SW 1271 (cell line): ENCODE measurements at places on chromosomes 1 and 21.

DNA sequence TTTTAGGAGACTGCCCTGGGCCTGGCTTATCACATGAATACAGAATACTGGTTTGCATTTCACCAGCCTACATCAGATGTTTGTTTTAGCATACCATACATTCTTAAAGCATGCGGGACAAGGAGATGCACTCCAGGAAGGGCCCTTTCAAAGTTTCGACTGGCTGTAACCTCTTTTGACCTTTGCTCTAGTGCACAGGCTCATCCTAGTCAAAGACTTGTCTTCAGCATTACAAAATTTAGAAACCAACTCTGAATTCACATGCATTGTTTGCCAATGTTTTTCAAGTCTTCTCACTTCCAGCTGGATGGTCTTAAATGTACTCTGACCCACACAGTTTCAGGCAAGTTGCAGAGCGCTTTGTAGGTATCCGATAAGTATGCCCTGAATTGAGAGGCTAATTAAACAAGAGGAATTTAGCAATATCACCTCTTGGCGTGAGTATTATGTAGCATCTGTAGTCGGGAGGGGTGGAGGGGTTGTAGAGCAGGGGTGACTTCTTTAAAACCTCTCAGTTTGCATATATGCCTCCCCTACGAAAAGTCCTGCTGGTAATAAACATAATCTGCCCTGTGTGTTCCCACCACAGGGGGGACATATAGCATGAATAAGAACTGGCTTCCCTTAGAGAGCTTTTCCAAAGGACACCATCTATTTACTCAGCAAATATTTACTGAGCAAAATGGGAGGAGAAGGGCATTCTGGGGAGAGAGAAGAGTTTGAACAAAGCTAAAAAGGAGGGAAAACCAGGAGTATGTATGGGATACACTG, 24.4 kb upstream of the AHCYL1 start:
- no peak for DNase-seq

GRCh38 chr21:46153247-46154154, 1.9 kb downstream of the FTCD start:
- DNase-seq, result no peak

GRCh38 chr1:47950471-47950870, 46.7 kb downstream of the TRABD2B start:
- DNase-seq, result no peak

DNA sequence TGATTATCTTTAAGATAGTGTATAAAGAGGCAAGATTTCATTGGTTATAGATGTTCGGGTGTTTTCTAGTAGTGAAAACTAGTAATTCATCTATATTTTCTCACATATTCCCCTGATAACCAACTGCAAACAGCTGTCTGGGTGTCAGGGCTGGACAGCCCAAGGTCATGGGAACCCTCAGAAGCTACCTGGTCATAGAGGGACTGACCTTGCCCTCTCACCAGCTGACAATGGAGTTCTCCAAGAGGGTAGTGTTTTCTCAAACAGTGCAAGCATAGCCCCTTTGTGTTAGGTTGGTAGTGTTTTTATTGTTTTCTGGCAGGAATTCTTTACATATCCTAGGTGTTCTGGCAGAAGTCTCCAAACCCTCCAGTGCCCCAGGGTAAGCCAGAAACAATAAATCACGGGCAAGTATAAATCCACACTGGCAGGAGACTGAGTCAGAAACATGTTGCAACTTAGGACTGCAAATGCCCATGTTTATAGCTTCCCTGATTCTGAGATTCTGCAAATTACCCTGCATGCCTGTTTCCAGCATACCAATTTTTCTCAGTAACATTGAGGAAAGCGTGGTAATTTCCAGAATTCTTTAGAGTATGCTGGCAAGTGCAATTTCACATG, 82.8 kb upstream of the ATP1A1 start:
- DNase-seq, result no peak

DNA sequence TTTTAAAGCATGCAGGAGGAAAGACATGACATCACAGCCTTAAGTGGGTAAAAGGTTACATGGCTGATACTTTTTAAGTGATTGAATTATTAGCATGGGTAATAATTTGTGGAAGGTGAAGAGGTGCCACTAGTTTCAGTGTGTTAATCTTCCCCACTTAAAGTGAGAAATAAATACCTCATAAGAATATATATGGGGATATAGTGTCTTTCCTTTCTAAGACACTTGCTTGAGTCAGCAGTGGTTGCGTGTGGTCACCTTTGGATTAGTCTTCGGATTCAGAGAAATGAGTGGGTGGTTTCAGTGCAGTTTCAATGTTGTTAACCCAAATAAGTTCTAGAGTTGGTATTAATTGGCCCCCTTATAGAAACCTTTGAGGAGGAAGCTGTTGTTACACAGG, 94.1 kb downstream of the ADGRL2 start:
- DNase-seq, result no peak

- no peak for DNase-seq
Observed at GRCh38 chr1:98197356-98197755, 276.5 kb upstream of the DPYD start.

DNA sequence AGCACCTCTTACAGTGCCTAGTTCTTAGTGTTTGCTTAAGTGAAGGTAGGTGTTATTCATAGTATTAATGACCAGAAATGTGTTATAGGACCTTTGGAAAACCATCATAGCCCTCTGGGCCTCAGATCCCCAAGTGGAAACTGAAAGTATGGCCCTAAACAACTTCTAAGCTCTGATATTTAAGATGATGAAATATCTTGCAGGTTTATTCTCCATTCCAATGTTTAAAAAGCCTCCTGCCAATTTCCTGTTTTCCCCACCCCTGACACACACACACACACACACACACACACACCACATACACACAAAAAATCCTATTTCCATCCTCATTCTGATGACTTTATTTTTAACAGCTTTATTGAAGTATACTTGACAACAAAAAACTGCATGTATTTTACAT, 108.2 kb downstream of the DIRAS3 start:
- DNase-seq, result no peak

GRCh38 chr1:201515062-201515750, 8.3 kb upstream of the CSRP1 start:
- DNase-seq, result no peak

DNA sequence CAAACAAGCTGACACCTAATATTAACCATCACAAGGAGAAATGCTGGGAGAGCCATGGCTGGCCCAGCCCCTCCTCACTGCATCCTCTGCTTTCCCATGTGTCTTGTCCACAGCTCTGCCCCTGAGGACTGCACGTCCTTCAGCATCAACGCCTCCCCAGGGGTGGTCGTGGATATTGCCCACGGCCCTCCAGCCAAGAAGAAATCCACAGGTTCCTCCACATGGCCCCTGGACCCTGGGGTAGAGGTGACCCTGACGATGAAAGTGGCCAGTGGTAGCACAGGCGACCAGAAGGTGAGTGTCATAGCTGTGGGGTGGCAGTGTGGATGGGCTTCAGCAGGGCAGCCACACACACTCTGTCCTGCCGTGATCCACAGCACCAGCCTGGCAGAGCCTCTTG, 22.9 kb downstream of the PADI4 start:
- no peak for DNase-seq

DNA sequence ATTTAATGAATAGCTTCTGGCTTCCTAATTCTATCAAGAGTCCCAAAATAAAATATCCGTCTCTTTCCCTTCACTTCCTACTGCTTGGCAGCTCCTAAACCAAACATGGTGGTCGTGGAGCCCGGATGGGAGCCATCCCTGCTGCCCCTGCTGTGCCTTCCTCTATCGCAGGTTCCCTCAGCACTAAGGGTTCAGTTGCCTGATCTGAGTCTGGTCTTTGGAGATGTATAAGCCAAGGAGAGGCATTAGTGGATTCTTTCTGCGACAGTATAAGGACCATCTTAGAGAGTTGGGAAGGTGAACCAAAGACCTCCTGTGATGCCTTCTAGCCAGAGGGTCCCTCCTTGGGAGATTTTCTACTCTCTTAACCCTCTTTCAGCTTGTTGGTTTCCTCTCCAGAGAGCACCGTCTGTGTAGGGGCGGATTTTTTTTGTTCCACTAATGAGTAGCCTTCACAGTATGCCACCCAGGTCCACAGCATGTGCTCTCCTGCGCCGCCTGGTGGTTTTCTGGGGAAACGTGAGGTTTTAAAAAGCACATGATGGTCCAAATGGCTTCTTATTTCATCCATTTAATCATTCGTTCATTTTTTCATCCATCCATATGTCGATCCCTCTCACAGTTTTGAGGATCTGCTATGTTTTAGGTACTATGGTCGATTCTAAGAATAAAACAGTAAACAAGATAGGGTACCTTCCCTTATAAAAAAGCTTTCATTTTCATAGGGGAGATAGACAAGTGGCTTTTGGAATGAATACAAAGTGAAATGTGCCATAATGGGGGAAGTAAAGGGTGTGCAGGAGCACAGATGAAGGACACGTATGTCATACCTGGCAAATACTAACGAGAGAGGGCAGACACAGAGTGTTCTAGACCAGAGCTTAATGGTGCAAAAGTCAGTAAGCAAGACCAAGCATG, 71.0 kb downstream of the NFASC start:
- DNase-seq, result peak; percentile 22

GRCh38 chr1:165816157-165816556, 11.3 kb upstream of the UCK2 start:
- no peak for DNase-seq

- DNase-seq, result no peak
Observed at GRCh38 chr1:217553949-217554509, 76.9 kb downstream of the GPATCH2 start.

DNA sequence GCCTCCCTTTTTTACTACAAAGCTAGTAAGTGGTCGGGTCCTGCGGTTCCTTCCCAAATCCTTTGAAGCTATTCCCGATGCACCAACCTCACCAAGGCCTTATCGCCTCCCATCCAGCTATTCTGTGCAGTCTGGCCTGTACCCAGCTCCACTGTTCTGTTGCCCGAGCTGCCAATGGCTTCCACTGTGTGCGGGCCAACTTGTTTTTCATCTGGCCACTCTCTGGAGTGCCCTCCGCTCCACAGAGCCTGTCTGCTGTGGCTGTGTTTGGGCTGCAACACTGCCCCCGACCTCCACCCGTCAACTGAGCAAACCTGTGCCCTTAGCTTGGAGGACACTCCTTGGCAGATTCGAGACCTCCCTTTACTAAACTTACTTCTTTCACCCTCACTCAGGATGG, 125.0 kb downstream of the KIAA0319L start:
- DNase-seq, result no peak

DNA sequence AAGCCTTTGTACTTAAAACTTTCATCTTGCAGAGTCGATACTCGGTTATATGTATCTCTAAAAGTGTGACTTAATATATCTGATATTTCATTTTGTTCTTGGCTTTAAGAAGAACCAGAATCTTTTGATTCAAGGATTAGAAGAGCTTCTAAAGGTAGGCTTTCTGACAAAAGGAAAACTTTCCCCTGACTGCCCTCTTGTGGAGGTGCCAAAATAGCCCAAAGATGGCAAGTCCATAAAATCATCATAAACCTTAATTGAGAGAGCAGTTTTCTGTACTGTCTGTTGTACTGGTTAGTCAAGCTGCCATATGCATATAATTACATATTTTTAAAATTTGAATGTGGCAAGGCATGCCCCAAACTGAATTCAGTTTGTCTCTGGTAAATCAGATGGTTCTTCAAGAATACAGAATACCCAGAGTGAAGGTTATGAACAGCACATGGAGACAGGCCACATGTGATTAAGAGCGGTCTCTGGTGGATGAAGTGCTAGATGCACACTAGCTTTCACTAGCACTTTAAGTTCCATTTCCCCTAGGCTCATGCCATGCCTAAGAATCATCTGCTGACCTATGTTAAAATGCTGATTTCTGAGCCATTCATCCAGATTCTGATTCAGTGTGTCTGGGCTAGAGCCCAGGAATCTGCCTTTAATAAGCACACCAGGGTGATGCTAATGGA, 27.7 kb upstream of the ELAVL4 start:
- DNase-seq, result peak; percentile 12

DNA sequence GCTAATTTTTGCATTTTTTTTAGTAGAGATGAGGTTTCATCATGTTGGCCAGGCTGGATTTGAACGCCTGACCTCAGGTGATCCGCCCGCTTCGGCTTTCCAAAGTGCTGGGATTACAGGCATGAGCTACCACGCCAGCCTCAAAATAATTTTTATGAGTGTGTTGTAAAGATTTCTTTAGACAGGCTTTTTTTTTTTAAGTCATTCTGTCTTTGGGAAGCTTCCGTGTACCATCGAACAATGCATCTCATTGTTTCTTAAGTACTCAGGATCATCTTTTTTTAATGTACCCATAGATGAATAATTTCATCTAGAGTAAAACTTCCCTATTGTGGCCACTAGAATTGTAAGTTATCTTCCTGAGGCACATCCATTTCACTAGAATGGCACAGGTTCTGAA, 19.6 kb upstream of the SDC3 start:
- DNase-seq, result no peak

GRCh38 chr1:1943834-1944570, 24.9 kb upstream of the TMEM52 start:
- peak; percentile 50 for DNase-seq

DNA sequence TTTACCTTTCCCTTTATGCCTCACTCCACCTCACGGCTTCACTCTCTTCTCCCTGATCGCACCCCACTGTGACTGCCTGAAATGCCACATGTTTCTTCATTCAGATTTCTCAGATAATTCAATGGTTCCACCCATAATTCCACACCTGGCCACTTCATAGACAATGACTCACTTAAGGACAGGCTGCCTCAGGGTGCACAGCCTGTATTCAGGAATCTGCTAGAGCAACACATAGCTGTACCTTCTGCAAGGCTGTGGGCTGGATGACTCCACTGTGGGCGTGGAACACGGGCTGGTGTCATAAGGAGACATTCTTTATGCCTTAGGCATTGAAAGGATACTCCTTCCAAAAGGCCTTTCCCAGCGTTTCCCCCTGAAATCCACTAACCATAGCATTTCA, 36.1 kb downstream of the L1TD1 start:
- DNase-seq, result peak; percentile 13

DNA sequence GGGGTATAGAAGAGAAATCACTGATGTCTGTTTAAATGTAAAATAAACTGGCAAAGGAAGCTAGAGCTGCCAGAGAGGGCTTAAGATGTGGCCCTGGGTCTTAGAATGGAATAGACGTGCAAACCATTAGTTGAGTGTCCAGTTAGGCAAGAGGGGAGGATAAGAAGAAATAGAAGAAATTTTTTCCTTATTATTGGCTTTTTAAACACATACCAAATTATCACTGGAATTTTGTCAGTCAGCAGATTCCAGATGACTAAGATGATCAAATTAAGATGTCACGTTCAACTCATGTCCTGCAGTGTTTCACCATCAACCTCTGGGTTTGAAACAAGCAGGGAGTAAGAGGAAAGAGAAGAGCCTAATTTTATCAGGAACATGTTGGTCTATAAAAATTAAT, 71.6 kb upstream of the C1orf21 start:
- no peak for DNase-seq
